ENCODE measurements at places on chromosomes 4 and X.

DNA sequence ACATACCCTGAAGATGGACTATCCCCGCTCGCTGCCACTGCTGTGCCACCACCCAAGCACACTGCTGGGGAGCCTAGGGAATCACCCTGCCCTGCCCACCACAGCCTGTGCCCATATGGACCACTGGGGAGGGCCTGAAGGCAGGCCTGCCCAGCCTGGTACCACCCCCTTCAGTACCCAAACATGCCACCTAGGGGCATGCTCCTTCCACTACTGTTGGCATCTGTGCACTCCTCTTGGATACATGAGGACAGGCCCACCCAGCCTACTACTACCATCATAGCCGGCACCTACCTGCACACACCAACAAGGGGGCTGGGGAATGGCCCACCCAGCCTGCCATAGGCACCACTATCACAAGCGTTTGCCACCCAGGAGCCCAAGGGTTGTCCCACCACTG, 30.1 kb upstream of the PRDX4 start:
- no peak for DNase-seq

DNA sequence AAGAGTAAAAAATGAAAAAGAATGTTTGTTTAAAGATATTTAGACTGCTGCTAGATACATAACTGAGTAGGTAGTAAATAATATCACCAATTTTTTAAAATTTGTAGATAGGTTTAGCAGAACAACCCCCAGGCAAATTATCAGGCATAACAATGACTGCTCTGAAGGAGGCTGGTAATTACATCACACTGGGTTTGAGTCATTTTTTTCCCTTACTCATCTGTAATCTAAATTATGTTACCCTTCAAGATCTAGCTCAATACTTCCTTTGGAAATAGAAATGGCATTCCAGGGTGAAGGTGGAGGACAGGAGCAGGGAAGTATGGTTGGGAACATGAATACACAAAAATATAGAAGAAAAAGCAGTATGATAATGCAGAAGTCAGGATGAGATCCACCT, 431.6 kb upstream of the MAOA start:
- no peak for DNase-seq

DNA sequence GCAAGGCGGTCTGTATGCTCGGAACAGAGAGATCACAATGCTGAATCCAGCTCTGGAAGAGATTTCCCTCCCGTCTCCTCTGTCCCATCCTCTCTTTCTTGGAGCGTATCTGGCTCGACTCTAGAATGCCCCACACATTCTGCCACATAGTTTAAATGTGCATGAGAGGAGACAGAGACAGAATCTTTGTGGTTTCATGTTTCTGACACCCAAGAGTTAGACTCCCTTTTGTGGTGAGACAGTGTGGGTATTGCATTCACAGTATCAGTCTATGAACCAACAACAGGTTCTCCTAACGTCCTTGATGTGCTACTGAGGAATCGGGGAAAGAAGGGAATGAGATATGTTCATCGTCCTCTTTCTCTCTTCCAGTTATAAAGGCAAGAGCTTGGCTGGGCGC, 25.3 kb downstream of the FAM47E start:
- DNase-seq: no peak

DNA sequence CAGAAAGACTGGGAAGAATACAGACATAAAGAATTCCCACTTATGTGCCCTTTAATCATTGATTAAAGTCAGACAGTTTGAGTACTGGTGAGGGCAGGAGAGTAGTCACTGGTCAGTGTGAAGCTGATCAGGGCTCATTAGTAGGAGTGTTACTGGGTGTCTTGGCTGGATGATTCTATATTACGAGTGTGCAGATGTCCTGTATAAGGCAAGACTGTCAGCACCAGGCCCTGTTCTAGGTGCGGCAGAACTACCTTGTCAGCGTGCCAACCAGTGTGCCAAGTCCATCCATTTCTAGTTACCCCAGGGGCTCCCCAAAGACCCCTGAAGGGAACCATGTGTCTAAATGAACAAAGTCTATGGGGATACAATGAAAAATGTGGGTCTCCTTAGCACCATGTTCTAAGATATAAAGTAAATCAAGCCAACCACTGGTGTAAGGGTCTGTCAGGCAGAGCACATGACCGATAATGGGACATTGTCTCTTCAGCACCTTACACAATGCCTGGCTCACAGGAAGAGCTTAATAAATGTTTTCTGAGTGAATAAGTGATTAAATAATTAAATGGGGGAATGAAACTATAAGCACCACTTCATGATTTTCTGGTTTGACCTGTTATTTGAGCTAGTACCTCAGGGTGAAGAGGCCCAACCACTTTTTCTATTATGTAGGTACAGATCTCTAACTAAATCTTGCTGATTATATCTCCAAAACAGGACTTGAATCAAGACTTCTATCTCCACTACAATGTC, 205.0 kb downstream of the CAMK2D start:
- DNase-seq: no peak

DNA sequence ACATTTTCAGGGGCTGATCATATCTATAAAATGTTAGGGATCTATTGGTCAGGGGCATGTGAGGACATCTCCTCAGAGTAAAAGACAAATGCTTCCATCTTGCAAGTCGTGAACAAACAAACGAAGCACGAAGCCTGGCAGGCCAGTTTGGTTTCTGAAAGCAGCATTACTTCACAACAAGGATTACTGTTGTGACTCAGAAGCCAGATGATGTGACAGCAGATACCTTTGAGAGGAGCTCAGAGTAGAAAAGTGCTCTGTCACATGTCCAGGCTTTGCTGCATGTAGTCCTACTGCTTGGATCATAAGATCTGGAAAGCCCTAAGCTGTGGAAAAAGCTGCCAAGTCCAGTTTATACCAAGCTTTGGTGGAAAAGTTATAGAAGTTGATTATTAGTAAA, 1827.2 kb downstream of the ARAP2 start:
- no peak for DNase-seq

Measured in RPMI8226 (cell line).